Stimulated activated CD4-positive, alpha-beta T cell treated with anti-CD3 and anti-CD28 coated beads, Interleukin-1b, Interleukin-23, amount 100 ng/mL, for 1 hour (primary cell): ENCODE measurements at places on chromosomes 13 and 19.

DNA sequence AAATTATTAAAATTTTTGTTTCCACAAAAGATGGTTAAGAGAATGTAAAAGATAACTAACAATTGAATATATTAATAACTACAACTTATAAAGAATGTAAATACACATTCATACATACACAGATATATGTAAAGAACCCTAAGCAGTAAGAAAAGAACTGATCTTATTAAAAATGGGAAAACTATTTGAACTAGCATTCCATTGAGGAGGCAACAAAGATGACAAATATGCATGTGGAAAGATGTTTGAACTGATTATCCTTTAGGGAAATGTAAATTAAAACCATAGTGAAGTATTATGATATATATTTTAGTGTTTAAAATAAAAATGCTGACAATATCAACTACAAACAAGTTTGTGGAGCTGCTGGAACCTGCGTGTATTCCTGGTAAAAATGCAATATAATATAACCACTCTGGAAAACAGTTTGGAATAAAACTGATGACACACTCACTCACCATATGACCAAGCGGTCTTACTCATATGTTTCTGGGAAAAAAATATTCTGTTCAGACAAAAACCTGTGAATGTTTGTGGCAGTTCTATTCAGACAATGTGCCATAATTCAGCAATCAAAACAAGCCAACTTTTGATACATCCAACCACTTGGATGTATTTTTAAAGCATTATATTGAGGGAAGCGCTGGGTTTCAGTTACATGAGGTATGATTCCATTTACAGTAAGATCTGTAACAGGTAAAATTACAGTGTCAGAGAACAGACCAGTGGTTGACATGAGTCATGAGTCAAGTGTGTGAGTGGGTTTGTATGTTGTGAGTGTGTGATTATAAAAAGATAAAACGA is 694.4 kb upstream of the SLITRK5 start:
- no peak for DNase-seq

- DNase-seq: no peak
These were observed 35.0 kb upstream of the FRY start for GRCh38 chr13:31996601-31997000.

GRCh38 chr13:80560609-80561008 is 219.7 kb upstream of the SPRY2 start:
- DNase-seq: no peak

DNA sequence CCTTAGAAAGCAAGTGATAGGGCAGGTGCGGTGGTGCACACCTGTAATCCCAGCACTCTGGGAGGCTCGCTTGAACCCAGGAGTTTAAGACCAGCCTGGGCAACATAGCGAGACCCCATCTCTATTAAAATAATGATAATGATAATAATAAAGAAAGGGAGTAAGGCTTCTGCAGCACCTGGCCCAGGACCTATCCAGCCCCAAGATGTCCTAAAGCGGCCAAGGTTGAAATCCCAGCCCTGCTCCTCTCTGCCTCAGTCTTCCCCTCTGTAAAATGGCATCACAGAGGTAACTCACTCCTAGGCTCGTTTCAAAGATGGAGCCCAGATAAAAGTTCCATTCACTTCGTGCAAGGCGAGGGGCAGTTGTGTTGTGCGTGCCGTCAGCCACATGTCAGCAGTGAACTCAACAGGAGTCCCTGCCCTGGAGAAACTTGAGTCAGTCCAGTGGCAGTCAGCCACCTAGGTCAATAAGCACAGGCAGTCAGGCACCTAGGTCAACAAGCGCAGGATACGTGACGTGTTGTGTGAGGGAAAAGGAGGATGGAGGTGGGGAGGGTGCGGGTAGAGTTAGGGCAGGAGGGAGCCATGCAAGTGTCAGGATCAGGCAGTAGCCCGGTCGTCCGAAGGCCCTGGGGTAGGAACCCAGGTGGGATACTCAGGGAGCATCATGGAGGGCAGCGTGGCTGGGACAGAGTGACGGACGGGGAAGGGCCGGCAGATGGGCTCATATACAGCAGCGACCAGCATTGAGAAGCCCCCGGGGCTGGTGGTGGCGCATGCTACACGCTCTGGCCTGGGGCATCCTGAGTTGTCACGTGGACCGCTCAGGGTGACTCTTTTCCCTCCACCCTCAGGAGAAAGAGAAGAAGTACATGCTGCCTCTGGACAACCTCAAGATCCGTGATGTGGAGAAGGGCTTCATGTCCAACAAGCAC is 16.6 kb downstream of the TMED1 start:
- DNase-seq: no peak

GRCh38 chr13:82010780-82011179 is 1669.9 kb upstream of the SPRY2 start:
- no peak for DNase-seq
